ENCODE measurements at places on chromosomes 3 and 15.
A peak's percentile ranks its signal among the peaks of the same experiment; 100 is the strongest.

- no peak for DNase-seq
These were observed 230.2 kb downstream of the P3H2 start for GRCh38 chr3:189890496-189890895.

DNA sequence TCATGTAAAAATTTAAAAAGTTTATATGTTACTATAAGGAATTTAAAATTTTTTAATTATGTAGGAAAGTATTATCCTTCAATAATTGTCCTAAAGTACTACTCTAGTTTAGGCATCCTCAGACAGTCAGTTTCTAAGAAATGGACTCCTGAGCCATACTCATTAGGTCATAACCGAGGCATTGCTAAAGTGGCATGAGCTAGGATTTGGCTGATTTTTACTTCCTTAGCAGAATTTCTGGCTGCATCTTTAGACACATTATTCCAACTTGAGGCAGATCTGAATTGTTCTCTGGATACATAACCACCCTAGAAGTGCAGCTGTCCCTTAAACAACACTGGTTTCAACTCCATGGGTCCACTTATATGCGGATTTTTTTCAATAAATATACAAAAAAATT is 38.3 kb downstream of the IFT57 start:
- no peak for DNase-seq

GRCh38 chr15:71345186-71345585 is 229.9 kb downstream of the THSD4 start:
- DNase-seq: no peak

GRCh38 chr15:45637552-45638033 is 2.8 kb downstream of the SQOR start:
- peak; percentile 52 for DNase-seq

- no peak for DNase-seq
These were observed 313.9 kb downstream of the FGF12 start for GRCh38 chr3:192413461-192413860.

- no peak for DNase-seq
These were observed 3.0 kb downstream of the SPINT1 start for GRCh38 chr15:40846841-40847222.

- no peak for DNase-seq
These were observed 37.4 kb downstream of the CPN2 start for GRCh38 chr3:194313560-194314387.

DNA sequence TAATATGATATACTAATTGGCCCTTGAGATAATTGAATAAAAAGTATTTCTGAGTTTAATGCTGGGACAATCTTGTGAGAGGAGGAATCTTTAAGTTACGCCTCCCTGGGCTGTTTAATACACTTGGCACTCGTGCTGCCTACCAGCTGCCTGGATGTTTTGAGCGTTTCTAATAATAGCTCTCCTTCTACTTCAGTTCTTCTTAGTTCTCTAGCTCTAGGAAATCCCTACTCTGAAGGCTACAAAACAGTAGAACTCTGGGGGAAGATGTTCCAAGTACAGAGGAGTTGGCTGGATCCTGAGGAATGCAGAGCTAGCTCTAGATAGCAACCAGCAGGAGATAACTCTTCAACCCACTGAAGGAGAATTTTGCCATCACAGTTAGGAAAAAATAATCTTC is 3.5 kb downstream of the NAALADL2 start:
- no peak for DNase-seq

- DNase-seq: no peak
These were observed 2.9 kb downstream of the NRROS start for GRCh38 chr3:196642434-196642833.

DNA sequence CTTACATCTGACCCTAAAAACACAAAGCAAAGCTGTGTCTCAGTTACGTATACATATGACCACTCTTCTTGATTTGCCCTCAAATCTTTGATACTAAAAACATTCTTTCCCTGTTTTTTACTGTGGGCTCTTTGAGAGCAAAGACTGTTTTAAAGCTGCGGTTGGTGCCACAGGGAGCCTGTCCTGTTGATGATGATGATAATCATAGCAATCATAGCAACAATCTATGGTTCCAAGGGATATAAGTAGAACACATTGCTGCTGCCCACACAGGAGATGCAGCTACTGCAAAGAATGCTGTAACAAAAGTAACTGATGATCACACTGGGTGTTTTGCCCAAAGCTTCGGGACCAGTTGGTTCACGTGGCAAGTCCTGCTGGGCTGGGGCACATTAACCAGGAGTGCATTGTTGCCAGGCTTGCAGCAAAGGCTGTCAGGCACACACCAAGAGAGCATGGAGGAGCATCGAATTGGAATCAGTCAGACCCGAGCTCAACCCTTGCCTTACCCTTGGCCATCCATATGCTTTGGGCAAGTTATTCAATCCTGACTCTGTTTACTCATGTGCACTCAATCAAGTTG is 131.4 kb upstream of the EIF1B start:
- DNase-seq: no peak

DNA sequence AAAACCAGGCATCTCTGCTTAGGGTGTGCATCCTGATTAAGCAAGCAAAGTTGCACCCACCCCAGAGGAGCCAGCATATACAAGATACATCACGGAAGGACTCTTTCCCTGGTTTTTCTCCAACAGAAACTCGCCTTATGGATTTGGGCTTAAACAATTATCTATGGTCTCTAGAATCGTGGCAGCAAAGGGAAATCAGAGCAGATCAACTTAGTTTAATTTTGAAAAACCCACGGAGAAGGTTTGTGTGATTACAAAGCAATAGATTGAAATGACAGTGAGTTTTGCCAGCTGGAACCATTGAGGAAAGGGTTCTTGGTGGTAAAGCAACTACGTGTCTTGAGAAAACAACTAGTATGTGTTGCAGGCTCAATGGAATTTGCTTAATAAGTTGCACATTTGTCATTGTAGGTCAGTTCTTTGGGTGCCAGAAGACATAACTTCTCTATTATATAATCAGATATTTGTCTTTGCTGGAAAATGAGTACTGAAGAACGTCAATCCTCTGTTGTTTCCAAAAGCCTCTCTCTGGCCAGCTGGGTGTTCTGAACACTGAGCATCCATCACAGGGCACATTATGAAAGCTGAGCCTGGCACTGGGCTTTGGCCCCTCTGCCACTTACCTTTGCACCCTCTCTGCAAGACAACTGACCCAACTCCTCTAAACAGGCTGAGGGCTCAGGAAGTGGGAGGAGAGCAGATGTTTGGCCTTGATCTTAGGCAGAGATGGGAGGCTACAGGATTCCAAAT is 75.7 kb upstream of the FBN1 start:
- no peak for DNase-seq

DNA sequence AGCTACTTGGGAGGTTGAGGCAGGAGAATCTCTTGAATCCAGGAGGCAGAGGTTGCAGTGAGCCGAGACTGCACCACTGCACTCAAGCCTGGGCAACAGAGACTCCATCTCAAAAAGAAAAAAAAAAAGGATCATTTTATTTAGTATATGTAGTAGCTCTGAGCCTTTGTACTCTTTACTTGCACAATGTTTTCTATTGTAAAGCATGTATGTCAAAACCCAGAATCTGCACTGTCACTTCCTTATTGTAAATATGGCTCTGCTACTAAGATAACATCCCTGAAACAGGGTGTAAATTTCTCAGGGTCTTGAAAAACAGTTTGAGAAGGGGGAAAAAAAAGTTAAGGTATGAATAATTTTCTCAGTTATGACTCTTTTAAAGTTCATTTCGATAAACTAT is 35.1 kb downstream of the SLMAP start:
- no peak for DNase-seq

GRCh38 chr3:194574639-194575483 is 58.4 kb downstream of the TMEM44 start:
- DNase-seq: no peak

- no peak for DNase-seq
These were observed 13.0 kb downstream of the ZBED2 start for GRCh38 chr3:111582120-111582474.

DNA sequence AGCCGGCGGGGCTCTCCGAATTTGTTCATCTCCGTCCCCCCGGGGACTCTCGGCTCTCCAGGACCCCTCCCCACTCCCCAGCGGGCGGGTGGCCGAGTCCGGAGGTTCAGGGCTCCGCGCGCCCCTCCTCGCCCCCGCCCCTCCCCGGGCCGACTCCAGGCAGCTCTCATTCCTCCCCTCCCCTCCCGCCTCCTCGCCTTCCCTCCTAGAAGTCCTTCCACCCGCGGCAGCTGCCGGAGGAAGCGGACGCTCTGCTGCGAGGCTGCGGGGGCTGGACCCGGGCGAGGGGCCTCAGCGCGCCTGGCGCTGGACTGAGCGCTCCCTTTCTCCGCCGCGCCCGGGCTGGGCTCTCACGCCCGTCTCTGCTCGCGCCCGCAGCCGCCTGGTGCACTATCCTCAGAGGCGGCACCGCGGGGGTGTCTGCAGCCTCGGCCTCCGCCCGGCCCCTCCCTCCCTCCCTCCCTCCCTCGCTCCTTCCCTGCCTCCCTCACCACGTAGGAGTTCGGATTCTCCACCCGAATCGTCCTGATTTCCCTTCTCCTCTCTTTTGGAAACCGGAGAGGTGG is at the start of gene ROBO2:
TSS of gene ROBO2 (plus strand) at position 494 of the 566 bp plus-strand sequence. CDS start 687 bp downstream, outside the sequence.
- DNase-seq: no peak

DNA sequence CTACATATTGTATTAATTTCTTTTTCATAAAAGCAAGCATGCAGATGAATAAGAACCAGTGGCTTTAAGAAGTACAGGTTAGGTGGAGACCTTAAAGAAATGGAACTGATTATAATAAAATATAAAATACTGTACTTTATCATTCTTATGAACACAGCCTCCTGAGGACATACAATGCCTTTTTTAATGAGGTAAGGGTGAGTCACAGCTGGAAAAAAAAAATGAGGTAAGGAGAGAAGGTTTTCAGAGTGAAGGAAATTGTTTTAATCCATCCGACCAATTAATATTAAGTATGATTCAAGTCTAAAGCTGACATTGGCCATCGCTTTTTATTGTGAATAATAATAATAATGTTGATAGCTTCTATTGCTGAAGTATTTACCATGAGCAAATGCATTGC is 170.3 kb upstream of the SOX2 start:
- DNase-seq: no peak

- no peak for DNase-seq
These were observed 1292.6 kb downstream of the SI start for GRCh38 chr3:163785693-163786092.

- DNase-seq: no peak
These were observed 80.2 kb upstream of the PXYLP1 start for GRCh38 chr3:141151439-141151838.

- DNase-seq: no peak
These were observed 202.6 kb downstream of the KLHL25 start for GRCh38 chr15:85592148-85592547.

DNA sequence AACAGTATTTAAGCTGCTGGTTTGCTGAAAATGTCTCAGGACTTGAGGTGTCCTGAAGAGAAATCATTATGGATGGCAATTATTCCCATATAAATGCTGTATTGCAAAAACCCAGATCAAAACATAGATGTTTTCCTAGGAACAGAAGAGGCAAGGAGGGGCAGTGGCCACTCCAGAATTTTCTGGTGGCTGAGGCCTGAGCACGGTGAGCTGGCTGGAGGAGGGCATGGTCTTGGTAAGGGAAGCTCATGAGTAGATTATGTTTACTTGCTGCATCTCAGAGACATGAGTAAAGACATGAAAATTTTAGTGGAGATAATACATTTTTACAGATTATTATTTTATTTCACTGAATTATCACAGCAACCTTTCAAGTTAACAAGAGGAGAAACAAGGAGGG is 31.1 kb downstream of the PGPEP1L start:
- no peak for DNase-seq

DNA sequence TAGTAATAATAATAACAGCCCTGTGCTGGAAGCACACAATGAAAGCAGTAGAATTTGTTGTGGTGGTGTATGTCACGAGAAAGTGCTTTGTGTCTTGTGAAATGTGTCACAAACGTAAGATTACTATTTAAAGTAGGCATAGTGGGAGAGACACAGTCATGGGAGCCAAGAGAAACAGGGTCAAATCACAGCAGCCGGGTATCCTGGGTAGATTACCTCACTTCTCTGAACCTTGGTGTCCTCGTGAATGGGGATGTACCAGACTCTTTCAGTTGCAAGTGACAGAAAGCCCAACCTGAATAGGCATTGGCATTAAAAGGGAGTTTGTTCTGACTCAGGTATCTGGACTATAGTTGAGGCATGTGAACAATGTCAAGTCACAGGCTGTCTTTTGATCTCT is 29.1 kb upstream of the SRGAP3 start:
- no peak for DNase-seq

DNA sequence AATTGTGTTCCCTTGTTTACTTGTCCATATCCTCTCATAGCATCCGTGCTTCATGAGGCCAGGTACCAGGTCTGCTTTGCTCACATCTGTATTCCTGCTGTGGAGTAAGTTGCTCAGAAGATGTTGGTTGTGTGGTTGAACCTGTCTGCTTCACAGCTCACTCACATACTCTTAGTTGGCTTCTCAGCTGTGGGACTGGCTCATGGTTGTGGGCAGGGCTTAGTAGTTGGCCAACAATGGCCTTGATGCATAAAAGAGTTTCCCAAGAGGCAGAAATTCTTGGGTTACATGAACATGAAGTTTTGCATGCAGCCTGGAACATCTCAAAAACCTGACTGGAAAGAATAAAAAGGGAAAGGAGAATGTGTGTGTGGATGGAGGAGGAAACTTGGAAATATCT is 17.0 kb downstream of the CELF6 start:
- no peak for DNase-seq

DNA sequence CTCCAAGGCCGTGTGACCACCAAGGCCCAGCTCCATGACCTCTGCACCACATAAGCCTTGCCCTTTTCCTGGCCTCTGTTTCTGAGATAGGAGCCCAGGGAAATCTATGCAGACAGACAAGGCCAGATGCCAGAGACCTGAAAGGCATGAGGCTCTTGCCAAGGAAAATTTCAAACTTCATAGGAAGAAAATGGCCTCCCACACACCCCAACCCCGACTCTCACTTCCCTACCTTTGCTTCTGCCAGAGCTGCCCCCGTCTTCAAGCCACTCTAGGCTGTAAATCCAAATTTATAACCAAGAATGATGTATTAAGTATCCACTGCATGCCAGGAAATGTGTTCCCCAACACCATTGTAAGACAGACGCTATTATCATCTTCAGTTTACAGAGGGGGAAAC is 65.5 kb upstream of the HRH1 start:
- DNase-seq: no peak

DNA sequence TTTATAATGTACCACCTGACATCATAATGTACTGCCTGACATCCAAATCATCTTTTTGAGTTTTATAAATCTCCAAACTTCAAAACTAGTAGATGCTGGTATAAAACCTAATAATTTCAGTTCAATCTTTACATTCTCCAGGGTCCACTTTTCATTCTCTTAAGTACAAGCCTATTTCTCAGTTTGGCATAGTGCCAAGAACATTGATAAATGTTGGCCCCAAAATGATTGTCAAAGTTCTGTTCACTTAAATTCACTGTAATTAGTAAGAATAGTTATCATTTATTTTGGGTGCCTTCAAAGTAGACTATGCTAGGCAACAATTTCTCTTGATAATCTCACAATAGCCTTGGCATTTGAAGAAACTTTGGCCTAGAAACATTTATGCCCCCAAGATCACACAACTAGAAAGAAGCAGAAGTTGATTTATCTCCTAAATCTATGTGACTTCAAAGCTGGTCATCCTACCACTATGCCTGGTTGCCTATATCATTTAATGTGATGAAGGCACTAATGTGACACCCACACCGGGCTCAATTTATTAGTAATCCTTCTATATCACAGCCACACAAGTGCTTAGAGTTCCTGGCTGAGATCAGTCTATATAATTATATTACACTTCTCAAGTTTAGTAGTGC is 101.7 kb downstream of the ZNF609 start:
- no peak for DNase-seq

All from smooth muscle cell of the brain vasculature (primary cell).